ENCODE measurements at places on chromosomes 16 and 17.

DNA sequence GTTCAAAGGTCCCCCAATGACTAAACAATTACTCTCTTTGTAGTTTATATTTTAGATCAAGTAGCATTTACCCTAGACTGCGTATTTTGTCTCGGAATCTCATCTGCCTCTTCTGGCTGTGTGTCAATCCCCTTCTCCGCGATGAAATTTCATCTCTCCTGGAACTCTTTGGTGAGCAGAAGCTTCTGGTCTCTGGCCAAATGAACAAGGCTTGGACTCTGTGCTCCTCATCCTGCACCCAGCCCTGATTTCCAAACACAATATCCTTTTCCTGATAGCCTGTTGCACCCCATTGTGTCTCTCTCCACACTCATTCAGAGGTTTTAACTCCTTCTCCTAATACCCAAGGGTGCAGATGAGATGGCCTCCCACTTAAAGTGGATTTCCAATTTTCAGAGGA lies 609.4 kb upstream of the CDH5 start:
- no peak for DNase-seq

DNA sequence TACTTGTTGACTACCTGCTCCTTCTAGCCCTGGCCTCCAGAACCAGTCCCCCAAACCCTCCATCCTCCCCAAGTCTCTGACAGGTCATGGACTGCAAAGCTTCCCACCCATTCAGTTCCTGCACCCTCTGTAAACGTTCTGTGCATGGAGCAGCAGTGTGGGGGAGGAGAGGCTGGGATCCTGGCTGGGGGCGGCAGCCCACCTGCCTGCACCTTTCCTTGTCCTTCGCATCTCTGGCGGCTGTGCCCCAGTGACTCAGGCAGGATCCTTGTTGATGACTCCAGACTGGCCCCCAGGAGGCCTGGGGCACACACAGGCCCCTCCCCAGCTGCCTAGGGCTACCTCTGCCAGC lies 1.6 kb upstream of the PKMYT1 start:
- no peak for DNase-seq

DNA sequence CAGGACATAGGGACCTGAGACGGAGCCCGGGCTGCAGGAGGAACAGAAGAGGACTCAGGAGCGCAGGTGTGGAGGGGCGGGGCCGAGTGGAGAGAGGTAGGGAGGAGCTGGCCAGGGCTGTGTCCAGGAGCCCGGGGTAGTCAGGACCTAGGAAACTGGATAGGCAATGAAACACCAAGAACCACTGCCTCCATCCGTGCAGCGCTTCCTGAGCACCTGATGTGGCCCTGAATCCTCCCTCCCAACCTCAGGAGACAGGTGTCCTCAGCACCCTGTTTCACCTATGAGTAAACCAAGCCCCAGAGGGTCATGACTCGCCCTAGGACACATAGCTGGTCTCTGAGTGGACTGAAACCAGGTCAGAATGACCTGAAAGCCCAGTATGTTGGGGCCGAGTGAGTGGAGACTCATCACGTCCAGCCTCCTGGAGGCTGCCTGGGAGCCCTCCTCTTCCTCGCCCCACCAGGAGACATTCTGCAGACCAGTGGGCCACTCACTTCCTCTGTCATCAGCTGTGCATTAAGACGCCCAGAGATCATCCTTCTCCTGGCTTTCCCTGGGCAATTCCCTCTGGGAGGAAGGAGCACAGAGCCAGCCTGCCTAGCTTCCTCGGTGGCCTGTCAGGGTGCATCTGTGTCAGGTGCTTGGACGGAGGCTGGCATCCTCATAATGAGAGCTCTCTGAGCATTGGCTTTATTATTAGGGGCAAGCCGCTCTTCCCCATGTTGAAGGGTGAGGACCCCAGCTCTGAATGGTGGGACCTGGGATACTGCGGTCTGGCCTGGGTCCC lies 72.8 kb downstream of the SCNN1B start:
- no peak for DNase-seq

DNA sequence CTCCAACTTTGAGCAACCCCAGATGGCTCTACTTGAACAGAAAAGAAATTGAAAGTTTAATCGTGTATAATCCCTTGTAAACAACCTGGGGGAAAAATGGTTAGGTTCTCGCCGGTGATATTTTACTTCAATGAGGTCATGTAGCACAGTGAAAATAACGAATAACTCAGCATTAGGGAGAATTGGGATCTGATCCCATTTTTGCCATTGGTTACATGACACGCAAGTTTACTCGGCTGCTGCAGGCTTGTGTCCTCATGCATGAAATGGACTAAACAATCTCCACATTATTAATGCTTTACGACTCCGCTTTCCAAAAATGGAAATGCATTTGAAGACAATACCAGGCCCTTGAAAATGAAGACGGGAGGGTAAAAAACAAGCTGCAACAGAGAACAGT lies 45.5 kb upstream of the LRRC37A3 start:
- no peak for DNase-seq

DNA sequence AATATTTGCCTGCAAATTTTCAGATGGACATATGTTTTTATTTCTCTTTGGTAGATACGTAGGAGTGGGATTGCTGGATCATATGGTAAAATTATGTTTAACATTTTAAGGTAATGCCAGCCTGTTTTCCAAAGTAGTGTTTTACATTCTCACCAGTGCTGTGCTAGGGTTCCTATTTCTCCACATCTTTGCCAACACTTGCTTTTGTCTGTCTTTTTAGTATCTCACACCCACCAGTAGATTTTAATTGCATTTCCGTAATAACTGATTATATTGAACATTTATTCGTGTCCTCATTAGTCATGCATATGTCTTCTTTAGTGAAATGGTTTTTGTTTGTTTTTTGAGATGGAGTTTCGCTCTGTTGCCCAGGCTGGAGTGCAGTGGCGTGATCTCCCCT lies 58.4 kb downstream of the MRTFB start:
- DNase-seq, result no peak

DNA sequence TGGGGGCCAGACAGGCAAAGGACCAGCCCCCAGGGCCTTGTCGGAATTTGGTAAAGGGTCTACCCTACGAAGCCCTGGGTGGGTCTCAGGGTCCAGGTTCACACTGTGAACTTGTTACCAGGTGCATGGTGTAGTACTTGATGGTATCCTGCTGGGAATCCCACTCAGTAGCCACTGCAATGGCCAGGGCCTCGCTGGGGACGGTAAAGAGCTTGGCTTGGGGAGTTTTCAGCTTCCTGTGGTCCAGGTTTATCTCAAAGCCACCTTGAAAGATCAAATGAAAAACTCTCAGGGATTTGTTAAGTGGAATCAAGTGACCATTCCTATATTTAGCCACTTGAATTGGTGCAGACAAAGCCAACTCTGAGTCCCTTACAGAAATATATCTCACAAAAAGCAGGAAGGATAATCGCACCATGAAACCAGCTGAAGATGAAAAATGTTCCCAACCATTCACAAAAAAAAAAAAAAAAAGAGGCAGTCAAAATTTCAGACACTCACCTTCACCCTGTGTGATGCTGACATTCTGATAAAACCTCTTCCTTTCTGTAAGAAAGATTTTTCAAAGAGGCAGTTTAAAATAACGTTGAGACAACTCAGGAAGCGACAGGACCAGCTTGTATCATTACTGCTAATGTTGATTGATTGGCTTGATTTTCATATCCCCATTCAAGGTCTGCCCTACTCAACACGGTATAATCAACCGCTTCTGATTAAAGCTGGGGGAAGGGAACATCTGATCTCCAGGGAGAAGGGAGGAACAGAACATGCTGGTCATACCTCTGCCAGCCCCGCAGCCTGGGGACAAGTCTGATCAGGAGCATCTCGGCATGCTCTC lies 10.6 kb downstream of the ATPAF2 start:
- no peak for DNase-seq

DNA sequence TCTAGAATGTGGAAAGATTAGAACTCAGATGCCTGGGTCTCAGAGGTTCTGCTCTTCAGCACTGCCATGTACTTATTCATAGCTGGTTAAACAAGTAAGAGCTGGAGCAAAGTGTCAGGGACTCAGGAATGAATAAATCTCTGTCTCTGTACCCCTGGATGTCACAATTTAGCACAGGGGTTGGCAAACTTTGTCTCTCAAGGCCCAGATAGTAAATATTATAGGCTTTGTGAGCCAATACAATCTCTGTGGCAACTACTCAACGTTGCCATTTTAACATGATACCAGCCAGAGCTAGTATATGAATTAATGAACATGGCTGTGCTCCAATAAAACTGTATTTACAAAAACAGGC lies 220.3 kb upstream of the MON1B start:
- DNase-seq, result no peak

DNA sequence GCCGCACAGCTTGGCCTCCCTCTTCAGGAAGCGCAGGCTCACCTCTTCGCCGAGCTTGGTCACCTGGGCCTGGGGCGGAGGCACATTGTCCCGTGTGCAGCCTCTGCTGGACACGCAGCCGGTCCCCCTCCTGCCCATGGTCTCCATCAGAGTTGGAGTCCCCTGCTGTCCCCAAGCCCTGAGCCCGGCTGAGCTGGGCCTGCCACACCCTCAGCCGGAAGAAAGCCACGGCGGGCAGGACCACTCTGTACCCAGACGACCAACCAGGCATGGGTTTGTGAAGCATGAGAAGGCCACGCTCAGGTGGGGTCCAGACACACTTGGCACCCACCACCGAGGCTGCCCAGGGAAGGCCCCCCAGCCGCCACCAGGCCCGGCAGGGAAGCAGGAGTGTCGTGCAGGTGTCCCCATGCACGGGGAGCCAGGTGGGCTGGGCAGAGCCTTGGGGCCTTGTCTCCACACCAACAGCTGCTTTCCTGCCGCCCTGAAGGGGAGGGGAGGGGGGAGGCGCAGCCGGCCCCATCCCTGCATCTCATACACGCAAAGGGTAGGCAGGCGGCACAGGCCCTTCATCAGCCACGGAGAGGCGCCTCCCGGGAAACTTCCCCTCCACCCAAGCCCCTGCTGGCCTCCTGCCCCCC lies 5.2 kb downstream of the CCDC154 start:
- DNase-seq, result no peak

DNA sequence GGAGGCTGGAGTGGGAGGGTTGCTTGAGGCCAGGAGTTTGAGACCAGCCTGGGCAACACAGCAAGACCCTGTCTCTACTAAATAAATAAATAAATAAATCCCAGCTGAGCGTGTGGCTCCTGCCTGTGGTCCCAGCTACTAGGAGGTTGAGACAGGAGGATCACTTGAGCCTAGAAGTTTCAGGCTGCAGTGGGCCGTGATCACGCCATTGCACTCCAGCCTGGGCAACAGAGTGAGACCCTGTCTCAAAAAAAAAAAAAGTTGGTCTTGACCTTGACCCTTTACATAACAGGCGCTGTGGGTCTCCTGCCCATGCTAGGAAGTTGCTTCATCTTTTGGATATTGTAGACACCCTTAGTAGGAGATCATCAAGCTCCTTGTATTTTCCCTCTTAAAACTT lies 11.4 kb downstream of the ACSF2 start:
- DNase-seq, result no peak

GRCh38 chr16:56852401-56852730 lies 12.6 kb upstream of the SLC12A3 start:
- no peak for DNase-seq

DNA sequence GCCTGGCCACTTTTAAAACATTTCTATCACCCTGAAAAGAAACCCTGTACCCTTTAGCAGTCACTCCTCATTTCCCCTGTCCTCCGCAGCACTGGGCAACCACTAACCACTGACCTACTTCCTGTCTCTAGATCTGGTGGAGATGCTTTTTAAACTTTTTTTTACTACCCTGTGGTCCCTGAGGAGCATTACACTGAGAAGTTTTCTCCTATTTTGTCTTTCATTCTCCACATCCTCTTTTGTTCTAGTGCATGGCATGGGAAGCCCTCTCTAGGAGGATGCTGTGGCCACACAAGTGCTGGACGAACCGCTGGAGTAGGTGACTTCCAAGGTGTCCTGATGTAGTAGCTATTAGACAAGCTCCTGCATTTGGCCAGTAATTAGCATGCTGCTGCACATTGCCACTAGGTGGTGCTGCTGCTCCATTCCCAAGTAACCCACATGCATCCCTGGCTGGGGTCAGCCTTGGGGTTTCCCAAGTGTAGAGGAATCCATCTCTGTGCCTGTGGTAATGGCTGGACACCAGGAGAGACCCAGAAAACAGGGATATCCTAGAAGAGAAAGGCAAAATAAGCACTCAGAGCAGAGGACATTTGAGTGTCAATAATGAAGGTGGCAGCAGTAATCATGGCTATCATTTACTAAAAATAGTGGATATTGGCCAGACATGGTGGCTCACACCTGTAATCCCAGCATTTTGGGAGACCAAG lies 143.8 kb upstream of the CRHR1 start:
- DNase-seq, result peak; percentile 53

DNA sequence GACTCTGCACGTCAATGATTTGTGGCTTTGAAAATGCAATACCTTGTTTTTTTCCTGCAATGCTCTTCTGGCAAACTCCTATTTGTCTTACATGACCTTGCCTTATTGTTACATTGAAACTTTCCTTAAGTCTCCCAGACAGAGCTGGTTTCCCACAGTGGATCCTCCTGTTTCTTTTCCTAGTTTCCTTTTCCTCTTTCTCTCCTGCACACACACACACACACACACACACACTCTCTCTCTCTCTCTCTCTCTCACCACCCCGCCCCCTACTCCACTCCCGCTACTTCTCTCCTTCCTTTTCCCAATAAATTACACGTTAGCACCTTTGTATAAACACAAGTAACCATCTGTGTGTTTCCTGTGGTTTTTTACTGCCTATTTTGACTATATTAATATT lies 2.3 kb downstream of the ORC6 start:
- DNase-seq, result no peak

DNA sequence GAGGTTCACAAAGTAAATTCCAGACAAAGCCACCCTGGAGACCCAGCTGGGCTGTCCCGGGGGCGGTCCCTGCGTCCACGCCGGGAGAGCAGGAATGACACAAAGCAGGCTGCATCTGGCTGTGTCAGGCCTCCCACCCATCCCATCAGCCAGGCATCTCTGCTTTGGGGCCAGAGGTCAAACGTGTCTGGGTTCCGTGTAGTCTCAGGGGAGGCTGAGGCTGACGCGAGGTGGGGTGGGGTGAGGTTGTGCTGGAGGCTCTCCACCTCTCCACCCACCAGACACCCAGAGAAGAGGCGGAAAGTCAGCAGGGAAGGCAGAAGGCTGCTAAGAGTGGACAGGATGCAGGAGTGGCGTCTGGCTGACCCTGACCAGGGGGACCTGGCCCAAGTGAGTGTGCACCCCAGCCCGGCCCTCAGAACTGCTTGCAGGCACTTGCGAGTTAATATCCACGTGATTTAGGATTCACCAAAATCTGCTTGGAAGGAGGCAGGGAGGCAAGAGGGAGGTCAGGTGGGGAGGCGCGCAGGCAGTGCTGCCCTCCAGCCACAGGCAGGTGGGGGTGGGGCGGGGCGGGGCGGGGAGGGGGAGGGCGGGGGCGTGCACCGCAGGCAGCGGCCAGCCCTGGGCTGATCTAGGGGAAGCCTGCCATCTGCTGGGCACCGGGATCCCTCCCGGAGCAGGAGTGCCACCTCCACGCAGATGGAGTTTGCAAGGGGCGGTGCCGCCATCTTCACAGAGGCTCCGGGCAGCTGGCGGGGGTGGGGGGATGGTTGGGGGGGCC lies 44.3 kb downstream of the TBC1D16 start:
- peak; percentile 65 for DNase-seq

DNA sequence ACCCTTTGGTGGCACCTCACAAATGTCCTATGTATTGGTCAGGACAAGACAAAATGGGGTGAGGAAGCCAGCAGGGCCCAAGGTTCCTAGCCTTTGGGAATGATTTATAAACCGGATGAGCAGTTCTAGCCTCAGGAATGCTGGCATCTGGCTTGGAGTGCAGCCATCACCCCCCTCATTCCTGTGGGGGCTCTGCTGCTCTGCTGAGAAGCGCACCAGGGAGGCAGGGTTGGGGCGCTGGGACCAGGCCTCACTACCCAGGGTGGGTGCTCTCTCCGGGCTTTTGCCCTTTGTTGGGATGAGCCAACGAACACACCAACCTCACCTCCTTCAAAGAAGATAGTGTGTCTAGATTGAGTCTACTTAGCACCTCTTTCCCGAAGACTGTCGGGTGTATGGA lies 39.2 kb downstream of the TMEM11 start:
- no peak for DNase-seq

Measured in naive B cell (primary cell).